CD4-positive, alpha-beta T cell (primary cell): ENCODE measurements at places on chromosomes 5 and 9.

DNA sequence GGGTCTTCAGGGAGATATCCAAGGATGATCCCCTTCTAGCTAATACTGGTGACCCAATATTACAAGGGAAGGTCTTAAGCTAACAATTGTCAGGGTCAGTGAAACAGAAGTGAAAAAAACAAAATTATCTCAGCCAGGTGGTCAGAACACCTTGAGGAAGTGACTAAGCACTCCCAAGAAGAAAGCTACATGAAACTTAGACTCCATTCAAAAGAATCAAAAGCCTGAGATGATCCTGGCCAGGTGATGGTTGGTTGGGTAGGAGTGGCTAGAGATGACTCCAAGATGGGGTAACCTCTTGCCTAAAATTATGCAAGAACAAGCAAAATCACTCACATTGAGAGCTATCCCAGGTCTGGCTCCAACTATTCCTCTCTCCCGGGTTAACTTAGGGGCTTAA, 5.4 kb downstream of the VCP start:
- DNase-seq, result no peak

- no peak for DNase-seq
Measured at GRCh38 chr9:12698266-12698665, 5.1 kb downstream of the TYRP1 start.

DNA sequence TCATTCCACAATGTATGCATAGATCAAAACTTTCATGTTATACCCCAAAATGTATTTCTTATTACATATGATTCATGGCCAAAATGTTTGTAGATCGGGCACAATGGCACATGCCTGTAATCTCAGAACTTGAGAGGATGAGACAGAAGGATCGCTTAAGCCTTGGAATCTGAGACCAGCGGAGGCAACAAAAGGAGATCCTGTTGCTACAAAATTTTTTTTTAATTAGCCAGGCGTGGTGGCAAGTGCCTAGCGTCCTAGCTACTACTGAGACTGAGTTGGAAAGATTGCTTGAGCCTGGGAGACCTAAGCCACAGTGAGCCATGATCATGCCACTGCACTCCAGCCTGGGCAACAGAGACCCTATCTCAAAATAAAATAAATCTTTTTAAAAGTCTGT, 89.9 kb downstream of the MAPKAP1 start:
- DNase-seq, result no peak

DNA sequence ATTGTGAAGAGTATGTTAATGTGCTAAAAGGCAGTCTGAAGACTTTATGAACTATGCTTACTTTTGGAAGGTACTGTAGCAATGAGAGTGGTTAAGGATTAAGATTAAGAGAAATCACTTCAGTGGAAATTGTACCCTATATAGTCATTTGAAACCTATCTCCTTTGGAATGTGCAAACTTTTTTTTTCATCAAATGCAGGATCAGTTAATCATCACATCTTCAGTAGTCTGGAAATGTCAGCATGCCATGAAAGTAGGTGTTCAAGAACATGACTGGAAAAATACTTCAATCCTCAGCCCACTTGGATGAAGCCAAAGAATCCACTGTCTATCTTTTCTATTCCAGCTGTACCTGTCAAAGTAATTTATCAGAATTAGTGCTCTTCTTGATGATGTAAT, 157.8 kb upstream of the TMEM161B start:
- no peak for DNase-seq

DNA sequence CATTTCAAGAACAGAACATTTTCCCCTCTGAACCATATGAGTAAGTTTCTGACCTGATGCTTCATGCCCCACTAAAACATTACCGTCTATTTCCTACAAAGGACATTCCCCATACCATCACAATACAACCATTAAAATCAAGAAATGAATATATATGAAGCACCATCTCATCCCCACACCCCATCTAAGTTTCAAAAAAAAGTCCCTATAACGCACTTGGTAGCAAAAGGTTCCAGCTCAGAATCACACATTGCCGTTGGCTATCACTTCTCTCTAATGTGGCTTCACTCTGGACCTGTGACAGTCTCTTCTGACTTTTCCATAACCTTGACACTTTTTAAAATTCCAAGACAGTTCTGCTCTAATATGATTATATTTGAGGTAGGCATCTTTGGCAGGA, 5.9 kb downstream of the EMB start:
- no peak for DNase-seq

- no peak for DNase-seq
Measured at GRCh38 chr5:11596657-11597071, 307.6 kb downstream of the CTNND2 start.

DNA sequence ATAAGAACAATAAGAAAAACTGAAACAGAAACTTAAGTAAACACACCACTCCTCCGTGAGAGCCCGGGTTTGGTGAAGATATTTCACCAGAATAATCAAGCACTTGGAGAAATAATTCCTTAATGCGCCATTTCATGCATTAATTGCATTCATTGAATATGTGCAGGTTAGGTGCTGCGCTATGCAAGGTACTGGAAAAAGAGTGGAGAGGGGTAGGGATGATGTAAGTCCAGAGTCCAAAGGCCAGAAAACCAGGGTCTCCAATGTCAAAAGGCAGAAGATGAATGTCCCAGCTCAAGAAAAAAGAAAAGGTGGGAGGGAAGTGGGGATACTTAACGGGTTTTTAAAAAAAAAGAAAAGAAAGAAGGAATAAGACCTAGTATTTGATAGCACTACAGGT, 669 bp upstream of the ZFP37 start:
- no peak for DNase-seq

DNA sequence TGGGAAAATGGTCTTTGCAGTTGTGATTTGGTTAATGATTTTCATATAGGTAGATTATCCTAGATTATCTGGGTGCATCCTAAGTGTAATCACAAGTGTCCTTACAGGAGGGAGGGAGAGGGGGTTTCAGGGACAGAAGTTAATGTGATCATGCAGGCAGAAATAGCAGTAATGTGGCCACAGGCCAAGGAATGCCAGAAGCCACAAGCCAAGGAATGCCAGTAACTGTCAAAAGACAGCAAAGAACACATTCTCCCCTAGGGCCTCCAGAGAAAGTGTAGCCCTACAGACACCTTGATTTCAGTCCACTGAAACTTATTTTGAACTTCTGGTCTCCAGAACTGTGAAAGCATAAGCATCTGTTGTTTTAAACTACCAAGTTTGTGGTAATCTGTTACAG, 2074.5 kb downstream of the MAT2B start:
- DNase-seq, result no peak

DNA sequence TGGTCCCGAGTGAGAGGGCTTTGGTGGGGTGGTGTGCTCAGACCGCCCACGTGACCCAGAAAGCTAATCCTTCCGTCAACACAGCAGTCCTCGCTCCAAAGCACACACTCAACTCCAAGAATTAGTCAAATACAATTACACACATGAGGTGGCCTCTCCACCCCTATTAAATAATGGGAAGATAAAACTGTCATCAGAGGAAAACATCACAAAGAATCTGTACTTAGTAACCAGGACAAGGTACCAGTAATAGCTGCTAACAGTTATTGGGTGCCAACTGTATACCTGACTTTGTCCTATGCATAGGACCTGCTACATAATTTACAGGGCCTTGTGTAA, 222.8 kb downstream of the HSPA4 start:
- DNase-seq, result no peak

- no peak for DNase-seq
Measured at GRCh38 chr5:113376640-113377039, 58.1 kb downstream of the TSSK1B start.

DNA sequence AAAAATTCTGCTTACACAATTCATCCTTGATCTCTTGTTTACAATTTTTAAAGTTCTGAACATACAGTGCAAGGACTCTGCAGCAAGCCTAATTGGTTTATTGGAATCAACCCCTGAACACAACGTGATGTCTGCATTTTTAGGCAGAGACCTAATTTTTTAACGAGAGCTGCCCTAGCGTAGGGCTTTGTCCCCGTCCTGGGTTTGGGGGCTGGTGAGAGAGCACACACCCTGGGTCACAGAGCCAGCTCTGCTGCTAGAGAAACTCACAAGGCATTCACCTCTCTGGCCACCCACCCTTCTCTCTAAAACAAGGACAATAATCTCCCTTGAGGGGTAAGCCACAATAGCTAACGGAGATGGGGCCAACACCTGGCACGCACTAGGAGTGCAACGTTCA, 28.2 kb downstream of the SH3PXD2B start:
- no peak for DNase-seq

- DNase-seq, result no peak
Measured at GRCh38 chr5:169667896-169668674, 31.0 kb downstream of the DOCK2 start.

- DNase-seq, result no peak
Measured at GRCh38 chr5:74240783-74241750, 399.5 kb downstream of the ENC1 start.

DNA sequence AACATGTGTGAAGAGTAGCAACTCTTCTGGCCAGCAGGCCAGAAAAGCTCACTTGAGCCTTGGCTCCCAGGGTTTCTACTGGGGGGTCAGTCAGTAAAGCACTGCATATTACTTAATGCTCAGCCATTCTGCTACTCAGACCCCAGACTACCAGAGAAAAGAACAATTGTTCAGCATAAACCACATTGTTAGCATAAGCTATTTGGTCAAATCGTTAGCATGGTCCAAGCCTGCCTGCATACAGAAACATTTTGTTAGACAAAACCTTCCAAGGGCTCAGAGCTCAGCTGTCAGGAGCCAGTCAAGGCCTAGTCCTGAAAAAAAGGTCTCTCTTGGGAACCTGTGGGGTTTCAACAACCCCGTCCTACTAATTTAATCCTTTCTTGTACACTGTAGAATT, 449.3 kb downstream of the PRR16 start:
- no peak for DNase-seq

GRCh38 chr5:169805527-169805934, 168.5 kb downstream of the DOCK2 start:
- DNase-seq, result no peak

- no peak for DNase-seq
Measured at GRCh38 chr5:19175776-19176570, 812.0 kb downstream of the CDH18 start.

DNA sequence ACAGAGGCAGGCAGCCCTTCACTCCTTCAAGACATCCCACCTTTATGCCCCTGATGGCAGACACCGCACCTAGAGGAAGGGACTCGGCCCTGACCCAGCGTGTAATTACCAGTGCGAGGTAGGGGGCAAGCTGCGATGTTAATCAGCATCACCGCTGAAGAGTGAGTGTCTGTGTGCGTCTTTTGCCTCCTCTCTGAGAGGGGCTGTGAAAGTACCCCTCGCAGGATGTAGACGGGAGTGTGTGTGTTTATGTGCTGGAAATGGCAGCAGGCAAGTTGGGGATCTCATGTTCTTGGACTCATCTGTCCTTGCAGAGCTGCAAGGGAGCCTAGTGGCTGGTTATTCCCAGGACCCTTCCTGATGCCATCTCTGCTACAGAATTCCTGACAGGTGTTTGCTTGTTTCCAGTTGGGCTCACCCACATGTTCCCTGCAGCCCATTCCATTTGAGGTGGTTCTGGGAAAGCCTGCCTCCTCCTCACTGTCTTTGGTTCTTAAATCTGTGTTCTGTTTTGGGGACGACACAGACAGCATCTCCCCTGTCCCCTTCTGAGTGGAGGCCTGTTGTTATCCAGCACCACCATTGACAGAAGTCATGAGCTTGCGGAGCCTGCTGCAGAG, 70.5 kb downstream of the ZNF618 start:
- no peak for DNase-seq

DNA sequence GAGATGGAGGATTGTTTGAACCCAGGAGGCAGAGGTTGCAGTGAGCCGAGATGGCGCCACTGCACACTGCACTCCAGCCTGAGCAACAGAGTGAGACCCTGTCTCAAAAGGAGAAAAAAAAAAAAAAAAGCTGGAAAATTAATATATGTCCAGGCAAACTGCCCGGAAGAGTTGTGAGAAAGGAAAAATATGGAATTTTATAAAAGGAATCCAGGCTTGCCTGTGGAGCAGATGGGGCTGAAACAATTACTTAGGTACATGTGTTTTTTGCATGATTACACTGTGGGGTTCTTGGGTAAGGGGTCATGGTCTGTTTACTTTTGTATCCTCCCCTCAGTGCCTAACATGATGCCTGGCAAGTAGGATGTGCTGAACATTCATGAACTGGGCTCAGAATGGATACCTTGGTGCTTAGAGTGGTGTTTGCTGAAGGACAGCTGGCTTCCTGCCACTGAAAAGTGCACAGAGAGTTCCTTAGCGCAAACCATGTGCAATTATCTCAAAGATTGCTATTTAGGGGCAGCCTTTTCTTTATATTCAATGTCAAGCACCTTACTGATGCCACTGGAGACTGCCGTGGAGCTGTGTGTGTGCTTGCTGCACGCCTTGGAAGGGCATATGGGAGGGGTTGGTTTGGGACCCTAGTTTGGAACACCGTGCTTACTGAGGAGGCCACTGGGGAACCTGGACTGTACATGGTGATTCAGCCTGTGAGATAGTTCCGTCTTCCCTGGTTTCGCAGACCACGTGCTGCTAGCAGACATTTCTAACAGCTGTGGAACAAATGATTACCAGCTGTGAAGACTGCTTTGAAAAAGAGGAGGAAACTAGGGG, 78.4 kb downstream of the MAP1B start:
- DNase-seq, result no peak

- peak; percentile 18 for DNase-seq
Measured at GRCh38 chr9:108083796-108084352, 594.3 kb upstream of the KLF4 start.

- DNase-seq, result no peak
Measured at GRCh38 chr9:26369093-26369492, 523.5 kb downstream of the CAAP1 start.

DNA sequence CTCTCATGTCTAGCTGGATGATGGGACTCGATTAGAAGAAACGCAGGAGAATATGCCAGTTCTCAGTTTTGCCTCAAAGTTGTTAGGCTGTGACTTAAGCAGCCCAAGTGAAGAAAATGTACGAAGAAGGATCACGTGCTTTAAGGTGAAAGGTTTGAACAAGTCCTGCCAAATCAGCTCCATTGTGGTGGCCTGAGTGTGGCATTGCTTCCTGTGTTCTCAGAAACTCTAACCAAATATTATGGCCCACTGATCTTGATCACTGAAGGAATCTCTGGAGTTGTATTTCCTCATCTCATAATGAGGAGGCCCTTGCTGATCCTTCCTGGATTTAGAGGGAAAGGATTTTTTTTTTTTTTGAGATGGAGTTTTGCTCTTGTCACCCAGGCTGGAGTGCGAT, 44.0 kb downstream of the OTULIN start:
- no peak for DNase-seq

DNA sequence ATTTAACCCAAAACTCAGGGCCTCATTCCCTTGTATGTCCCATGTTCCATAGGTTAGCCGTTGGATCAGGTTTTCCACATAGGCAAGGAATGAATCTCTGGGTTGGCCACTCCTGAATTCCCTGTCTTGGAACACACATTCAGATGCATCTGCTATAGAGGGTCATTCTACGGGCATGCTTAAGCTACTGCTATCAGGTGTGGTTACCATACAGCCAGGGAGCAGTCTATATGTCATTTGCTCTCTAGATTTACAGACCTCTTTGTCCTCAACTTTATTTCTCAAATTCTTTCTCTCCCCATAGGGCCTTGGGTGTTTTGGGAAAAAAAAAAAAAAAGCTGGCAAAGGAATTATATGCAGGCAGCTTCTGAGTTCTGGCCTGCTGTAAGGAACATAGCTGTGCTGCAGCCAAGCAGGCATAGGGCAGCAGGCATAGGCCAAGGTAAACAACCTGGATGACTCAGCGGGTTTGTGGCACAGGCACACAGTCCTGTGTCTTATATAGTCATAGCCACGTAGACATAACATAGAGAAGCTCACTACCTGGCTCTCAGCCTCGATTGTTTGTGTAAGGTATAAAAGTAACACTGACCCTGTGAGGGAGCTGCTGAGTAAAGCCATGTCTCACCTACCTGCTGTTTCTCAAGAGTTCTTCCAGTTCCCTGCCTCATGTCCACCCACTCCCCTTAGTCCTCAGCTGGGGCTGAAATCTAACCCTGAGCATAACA, 141.5 kb downstream of the OSTF1 start:
- no peak for DNase-seq
